Small intestine (tissue), 16 donors: ENCODE measurements at places on chromosomes 7 and 10. TPM values are rescaled to one million over a fixed set of nuclear protein-coding genes. Genes with fewer than 3 reads are reported as not detected.

ABLIM1 gene
- 59.8 TPM for polyA plus RNA-seq

KDM7A gene
- polyA plus RNA-seq: 6.5 TPM

DNA sequence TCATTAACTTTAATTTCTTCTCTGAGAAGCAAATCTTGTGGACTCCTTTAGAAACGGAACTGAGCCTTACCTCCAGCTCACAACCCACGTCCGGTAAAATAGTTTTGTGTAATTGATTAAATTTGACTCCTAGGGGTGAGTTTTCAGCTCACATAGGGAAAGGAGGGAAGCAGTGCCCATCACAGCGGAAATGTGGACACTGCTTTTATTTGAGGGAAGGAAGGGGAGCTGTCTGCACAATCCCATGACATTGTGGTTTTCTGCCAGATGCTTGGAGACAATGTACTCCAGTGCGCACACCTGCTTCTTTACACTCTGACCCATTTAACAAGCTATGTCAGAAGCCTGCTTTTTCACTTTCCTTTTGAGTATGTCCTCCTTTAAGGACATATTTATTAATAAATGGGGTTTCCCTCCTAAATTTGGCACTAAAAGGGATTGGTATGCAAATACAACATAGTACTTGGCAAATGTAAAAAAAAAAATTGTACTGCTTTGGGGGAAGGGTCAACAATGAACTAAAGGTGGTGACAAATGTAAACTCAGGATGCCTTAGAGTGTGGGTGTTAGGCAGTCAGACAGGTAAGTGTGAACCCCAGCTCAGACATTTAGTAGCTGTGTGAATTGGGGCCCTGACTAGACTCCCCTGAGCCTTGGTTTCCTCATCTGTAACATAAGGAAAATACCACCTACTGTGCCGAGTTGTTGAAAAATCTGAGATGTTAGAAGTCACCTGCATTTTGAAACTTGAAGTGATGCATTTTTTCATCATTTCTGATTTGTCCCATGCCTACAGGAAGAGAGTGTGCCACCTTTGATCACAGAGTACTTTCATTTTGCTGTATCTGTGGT, 90.2 kb upstream of the KLF6 start:
- peak; percentile 53 for DNase-seq
- no peak overlapping the region for H3K27ac ChIP-seq
- H3K4me3 ChIP-seq: no peak overlapping the region
- H3K4me1 ChIP-seq: peaks cover 23% of the 10 kb centered on the region
- H3K27me3 ChIP-seq: no peaks in the 10 kb centered on the region

LRIT1 gene
- polyA plus RNA-seq: not detected

- H3K36me3 ChIP-seq: no peaks in the 10 kb centered on the region
- no peaks in the 10 kb centered on the region for H3K27me3 ChIP-seq
- H3K27ac ChIP-seq: no peak overlapping the region
- H3K4me1 ChIP-seq: peaks cover 13% of the 10 kb centered on the region
- H3K4me3 ChIP-seq: no peak overlapping the region
Measured at GRCh38 chr7:20197837-20198236, 19.3 kb downstream of the MACC1 start.
